ENCODE measurements at places on chromosomes 11 and 22. TPM values are rescaled to one million over a fixed set of nuclear protein-coding genes. Genes with fewer than 3 reads are reported as not detected.

DNA sequence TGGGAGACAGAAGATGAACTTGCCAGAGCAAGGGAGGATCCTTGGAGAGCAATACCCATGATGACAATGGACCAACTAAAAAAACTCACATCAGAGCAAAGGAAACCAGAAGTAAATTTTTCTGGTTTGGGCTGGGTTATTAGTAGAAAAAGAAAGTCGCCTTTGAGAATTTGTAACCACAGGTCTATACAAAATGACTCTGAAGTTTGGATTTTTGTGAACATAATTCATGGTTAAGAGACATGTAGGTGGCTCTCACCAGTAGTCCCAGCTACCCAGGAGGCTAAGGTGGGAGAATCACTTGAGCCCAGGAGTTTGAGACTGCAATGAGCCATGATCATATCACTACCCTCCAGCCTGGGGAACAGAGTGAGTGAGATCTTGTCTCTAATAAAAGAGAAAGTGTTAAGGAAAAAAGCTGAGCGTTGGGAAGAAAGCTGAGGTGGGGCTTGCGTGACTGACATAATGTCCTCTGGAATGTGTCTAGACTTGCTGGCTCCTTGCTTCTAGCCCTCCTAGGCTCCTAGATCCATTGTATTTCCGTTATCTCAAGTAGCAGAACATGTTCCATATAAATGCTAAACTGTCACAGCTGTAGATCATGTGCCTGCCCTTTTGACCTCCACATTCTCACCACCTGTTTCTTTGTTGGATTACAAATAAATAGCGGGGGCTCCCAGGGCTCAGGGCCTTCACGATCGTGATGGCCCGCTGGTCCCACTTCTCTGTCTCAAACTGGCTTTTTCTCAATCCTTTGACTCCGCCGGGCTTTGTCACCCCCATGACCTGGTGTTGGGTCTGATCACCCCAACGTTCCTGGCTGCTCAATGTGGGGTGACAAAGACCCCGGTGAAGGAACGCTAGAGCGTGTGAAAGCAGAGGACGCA lies 56.2 kb upstream of the SC5D start:
- DNase-seq, result peak; percentile 62

DNA sequence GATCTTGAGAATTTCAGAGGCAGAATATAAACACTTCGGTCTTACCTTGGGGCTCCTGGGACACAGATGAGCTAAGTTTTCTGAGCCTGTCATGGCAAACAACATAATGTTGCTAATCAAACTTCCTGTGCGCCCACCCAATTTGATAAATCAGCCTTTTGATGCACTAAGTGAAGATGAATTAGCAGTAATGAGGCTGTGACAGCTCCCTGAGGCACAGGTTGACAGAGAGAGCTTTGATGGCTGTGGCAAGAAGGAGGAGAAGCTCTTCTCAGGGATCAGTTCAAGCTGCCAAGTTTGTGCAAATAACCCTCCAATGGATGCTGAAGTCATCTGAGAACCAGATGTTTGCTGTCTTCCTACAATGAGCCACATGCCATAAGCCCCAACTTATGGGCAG lies 34.4 kb downstream of the DRD2 start:
- DNase-seq, result no peak

- no peak for DNase-seq
These were observed 124.3 kb upstream of the FGF3 start for GRCh38 chr11:69943506-69943905.

Gene PHETA2
- polyA plus RNA-seq, result 33.4 TPM

Data from GM23248 (cell line).